Naive thymus-derived CD8-positive, alpha-beta T cell (primary cell): ENCODE measurements at places on chromosomes 3 and 15. TPM values are rescaled to one million over a fixed set of nuclear protein-coding genes. Genes with fewer than 3 reads are reported as not detected.

The RPP25 gene
- total RNA-seq = 3.8 TPM

DNA sequence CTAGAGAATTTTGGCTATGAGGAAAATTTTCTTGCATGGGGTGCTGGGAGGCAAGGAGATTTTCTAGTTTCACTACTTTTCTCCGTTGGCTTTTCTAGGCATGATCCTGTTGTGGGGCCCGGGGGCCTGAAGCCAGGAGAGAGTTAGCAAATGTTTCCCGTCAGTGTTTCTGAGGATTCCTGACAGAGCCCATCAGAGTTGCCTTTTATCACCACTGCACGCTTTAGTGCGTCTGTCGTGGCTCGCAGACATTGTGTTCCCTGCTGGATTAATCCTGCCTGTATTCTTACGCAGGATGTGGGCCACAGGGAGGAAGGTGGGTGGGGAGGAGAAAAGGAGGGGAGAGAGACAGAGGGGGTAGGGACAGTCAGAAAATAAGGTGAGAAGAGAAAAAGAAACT lies 18.1 kb upstream of the BOC start:
- no peak for DNase-seq

DNA sequence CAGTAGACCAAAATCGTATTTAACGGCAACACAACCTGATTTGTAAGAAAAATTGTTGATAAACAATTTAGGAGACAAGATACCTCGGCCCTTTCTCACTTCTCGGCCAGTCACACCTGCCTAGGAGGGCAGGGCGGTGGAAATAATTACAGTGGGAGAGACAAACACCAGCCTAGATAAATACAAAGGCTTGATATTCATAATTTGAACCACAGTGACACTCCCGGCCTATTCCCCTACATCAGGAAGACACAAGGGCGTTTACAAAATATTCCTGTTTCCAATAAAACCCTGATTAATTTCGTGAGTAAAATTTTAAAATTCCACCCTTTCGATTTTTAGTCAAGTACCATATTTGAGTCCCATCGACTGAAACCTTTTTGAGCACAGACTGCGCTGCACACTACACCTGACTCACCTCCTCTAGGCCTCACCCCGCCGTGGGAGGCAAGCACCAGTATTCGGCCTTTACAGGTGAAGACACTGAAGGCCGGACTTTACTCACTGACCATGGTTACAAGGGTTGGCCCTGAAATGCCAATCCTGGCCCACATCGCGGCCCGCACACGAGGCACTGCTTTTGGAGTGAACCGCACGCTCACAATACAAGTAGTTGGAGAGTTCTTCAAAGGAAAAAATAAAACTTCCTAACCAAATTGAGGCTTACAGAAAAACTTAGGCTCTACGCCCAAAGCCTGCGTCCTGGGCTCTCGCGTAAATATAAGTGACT lies 794 bp downstream of the ARPP19 start:
- DNase-seq = peak; percentile 8

DNA sequence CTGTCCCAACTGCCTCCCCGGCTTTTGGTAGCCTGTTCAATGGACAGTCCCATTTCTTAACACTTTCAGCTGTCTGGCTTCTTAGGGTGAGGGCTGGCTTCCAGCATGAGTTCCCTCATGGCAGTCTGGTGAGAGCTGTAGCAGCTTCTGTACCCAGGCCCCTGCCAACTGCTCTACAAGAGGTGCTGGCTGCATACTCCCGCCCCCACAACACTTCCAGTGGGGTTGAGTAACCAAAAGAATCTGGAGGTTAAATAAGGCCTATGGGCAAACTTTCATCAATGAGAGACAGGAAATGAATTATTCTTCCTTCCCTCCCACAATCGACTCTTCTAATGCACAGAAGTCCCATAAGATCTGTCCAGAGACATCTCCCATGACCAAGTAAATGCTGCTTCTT lies 145.0 kb downstream of the NEK10 start:
- no peak for DNase-seq

DNA sequence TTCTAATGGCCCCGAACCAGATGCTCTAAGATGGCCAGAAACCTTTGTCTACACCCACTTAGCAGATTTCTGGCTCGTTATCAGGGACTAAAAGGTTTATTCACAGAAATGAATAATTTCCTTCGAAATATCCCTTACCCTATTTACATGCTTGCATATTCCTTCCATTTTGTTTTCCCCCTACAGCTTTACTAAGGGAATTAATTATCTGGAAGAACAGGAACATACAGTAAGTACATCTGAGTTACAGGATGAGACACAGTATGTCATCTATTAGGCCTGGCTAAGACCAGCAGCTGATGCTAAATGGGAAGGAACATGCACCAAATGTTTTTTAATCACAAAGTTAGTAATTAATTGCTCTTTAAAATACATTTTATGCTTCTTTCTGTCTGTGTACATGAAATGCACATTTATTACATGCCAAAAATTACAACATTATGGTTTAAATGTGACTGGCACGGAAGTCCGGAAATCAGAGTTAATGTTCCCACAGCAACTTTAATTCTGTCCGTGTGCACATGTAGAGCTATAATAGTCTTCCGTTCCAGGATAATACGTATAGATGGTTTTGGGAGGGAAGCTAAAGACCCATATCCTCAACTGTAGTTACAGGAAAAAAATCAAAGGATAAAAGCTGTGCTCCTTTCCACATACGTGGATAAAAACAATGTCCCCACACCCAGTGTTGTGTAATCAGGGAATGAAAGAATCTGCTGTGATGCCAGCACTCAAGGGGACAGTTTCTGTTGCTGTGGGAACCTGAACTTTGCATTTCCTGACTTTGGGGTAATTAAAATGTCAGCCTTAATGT lies 82.0 kb downstream of the TIGIT start:
- DNase-seq = no peak

GRCh38 chr3:66182246-66182645 lies 38.6 kb upstream of the SLC25A26 start:
- DNase-seq = no peak

DNA sequence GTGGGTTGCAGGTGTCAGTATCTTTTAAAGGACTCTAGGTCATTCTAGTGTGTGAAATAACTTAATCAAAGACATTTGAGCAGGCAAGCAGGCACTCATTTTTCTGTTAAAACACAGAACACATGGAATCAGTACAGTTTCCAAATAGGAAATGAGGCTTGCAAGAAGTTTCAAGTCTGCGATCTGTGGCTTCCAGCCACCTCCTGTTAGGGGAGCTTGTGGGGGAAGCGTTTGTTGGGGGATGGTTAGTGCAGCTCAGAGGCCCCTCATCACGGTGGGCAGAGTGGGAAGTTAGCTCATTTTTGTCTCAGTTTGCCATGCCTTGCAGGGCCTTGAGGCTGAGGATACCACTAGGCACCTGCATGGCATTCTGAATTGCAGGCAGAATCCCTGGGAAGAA lies 59.9 kb downstream of the SLC6A11 start:
- DNase-seq = no peak

DNA sequence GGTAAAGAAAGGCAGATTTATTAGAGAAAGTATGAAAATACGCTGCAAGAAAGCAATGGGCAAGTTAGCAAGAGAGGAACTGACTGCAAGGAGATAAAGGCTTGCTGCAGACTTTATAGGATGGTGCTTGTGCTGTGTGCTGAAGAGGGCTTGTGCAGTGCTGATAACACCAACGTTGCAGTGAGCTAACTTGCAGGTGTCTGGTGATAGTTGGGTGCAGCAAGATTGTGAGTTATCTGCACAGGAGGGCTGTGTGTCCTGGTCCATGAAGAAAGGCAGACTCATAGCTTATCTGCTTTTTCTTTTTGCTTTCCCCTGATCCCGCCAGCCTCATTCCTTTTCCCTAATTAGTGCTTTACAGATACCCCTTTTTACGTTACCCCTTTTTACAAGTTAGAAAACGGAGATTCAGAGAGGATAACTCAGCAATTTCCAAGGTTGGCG lies 58.0 kb upstream of the ZNF148 start:
- DNase-seq = no peak

DNA sequence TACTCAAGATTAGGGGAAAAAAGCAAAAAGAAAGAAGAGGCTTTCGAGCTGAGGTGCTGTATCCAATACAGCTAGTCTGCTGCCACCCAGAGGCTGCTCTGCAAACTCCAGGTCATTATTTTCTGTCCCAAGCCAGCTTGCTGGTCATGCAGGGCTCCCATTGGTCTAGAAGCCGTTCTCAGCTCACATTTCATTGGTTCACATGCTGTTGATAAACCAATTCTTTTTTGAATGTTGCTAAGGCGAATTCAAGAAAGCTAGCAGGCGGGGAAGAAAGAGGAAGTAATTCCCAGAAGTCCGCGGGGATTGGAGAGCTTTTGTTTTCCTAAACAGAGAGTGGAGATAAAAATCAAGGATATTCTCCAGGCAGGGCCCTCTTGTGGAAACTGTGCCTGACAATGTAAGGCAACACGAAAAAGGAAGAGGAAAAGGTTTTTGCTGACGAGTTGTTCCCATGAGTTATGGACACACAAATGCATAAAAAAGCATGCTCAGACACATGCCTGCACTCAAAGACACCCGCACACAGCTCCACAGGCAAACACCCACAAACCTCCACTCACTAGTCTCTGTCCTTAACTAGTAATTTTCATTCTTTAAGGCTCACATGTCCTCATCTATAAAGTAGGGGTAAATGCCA lies 33.4 kb downstream of the FSTL1 start:
- DNase-seq = peak; percentile 77

- no peak for DNase-seq
Measured at GRCh38 chr3:13536432-13536831, 12.5 kb upstream of the FBLN2 start.

GRCh38 chr3:120765830-120766493 lies 23.4 kb downstream of the GTF2E1 start:
- no peak for DNase-seq

The SAMD7 gene
- not detected for total RNA-seq

The PIERCE2 gene
- total RNA-seq = not detected
